Nucleus accumbens (tissue), 56 donors: ENCODE measurements at places on chromosomes 1 and 21.

GRCh38 chr1:188514917-188515316, 1686.2 kb downstream of the PLA2G4A start:
- DNase-seq: no peak

DNA sequence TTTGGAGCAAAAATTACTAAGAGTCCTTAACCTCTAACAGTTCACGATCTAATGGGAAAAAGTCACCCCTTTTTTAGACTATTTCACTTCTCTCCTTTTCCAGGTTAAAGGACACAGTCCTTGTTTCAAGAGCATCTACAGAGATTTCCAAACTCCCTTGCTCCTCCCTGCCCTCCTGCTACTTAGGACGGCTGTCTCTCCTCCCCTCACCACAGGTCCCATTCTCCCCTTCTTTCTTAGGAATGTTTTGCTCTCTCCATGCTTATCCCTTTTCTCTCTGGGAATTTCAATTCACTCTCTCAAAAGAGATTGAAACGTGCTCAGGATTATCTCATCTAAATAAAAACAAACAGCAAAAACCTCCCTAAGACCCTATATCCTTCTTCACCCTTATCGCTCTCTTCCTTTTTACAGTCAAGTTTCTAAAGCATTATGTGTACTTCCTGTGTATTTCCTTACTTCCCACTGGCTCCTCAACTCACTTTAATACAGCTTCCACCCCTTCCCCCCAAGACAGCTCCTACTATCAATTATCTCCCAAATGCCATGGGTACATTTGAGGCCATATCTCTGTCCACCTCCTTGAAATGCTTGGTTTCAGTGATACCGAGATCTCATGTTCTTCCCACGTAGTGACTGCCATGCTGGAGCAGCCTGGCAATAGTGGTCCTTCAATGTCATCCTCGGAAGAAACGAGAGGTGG, 43.2 kb upstream of the ZNF281 start:
- no peak for DNase-seq

DNA sequence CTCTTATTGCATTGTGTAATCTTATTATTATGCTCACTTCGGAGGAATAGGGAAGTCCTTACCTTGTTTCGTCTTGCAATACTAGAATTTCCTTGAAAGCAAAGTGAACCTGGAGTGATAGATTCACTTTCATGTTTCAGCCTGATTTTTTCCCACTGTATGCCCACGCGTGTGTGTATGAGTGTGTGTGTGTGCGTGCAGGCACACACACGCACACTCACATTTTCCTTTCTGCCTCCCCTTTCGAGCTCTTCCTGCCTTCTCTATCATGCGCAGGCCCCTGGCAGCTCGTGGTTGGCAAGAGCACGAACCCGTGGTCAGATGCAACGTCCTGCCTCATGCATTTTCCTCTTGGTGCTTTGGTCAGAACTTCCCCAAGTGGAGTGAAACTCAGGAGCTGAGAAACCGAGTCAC, at the start of gene GCSAML:
TSS of gene GCSAML (plus strand) at position 366 of the 414 bp plus-strand sequence. CDS start 58 bp downstream, outside the sequence.
- no peak for DNase-seq

DNA sequence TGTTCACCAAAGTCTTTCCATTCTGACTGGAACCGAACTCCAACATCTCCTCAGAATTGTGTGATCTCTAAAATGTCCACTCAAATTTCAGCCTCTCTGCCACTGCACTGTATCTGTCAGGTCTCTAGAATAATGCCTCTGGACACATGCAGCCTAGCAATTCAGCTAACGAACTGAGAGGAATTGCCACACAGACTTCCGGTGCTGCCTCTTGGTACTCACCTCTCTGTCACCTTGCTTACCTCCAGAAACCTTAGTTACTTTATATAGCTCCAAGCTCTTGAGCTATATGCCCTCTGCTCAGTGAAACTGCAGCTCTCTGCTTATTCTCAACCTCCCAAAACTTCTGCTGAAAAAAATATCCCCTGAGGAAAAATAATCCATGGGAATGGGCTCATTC, 2.7 kb upstream of the CHRM3 start:
- DNase-seq: no peak

GRCh38 chr1:213369465-213369864, 318.4 kb downstream of the RPS6KC1 start:
- DNase-seq: no peak

DNA sequence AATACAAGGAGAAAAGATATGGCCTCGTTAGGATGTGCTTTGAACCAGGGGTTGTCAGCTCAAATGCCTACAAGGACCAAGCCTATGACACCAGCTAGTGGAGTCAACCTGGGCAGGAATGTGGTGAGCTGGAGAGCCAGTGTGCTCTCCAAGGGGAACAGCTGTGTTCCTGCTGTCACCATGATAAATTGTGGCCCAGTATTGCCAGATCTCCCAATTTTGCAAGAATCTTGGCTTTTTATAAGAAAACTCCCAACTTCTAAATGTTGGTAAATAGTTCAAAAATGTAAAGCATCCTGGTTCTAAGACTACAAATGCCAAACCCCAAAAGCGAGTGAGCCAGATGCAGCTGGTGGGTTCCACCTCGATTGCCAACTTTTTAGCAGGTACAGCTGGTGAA, 391.1 kb downstream of the PLPP3 start:
- DNase-seq: no peak

DNA sequence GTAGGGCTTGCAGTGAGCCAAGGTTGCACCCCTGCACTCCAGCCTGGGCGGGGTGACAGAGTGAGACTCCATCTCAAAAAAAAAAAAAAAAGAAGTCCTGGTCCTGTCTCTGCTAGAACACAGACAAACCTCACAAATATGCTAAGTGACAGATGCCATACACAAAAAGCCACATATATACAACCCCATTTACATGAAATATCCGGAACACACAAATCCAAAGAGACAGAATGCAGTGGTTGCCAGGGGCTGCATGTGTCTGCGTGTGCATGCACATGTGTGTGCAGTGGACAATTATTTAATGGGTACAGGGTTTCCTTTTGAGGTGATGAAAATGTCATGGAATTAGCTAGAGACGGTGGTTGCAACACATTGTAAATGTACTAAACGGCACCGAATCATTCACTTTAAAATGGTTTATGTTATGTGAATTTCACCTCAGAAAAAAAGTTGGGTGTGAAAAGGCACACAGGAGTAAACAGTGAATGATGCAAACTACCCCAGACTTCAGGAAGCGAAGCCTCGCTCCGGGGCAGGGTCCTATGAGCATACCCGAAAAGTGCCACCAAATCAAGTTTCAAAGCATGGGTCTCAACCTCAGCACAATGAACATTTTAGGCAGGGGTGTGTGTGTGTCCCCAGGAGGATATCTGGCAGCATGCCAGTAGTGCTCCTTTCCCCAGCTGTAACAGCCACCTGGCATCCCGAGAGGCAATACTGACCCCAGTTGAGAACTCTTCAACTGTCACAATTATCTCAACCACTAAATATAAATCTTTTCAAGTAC, 48.3 kb downstream of the GNB1 start:
- DNase-seq: no peak

GRCh38 chr1:161020509-161021164, at the start of gene F11R:
Gene F11R, minus strand, starts transcription at chr1:161021152. Its CDS starts 79 bp downstream, at chr1:161021073.
- DNase-seq: no peak

- no peak for DNase-seq
Observed at GRCh38 chr1:173149887-173150286, 57.2 kb downstream of the TNFSF4 start.

- no peak for DNase-seq
Observed at GRCh38 chr1:221747839-221748238, 6.0 kb upstream of the DUSP10 start.

- DNase-seq: no peak
Observed at GRCh38 chr1:219503604-219504003, 109.3 kb downstream of the ZC3H11B start.

DNA sequence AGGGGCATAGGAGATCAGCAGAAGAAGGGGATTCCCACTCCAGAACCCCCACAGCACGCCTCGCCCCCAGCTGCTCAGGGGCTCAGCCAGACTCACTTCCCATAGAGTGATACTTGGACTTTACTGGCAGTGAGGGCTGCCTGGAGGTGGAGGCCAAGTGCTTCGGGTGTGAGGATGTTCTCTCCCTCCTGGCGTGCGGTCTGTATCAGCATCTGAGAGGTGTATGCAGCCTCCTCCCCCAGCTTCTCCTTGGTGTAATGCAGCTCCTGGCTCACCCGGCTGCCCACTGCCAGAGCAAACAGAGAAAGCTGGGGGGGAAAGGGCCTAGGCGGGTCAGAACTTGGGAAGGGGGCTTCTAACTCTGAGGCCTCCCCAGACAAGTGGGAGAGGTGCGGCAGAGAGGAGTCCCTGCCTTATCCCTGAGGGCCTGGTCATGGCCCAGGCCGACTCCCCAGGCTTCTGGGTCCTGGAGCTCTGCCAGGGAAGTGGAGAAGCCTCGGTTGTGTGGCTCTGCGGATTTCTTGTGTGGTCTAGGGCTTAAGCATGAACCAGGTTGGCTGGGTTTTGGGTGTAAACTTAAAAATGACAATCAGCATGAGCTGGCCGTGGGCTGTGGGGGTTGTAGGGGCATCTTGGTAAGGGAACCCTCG, 10.9 kb downstream of the PTCH2 start:
- no peak for DNase-seq

DNA sequence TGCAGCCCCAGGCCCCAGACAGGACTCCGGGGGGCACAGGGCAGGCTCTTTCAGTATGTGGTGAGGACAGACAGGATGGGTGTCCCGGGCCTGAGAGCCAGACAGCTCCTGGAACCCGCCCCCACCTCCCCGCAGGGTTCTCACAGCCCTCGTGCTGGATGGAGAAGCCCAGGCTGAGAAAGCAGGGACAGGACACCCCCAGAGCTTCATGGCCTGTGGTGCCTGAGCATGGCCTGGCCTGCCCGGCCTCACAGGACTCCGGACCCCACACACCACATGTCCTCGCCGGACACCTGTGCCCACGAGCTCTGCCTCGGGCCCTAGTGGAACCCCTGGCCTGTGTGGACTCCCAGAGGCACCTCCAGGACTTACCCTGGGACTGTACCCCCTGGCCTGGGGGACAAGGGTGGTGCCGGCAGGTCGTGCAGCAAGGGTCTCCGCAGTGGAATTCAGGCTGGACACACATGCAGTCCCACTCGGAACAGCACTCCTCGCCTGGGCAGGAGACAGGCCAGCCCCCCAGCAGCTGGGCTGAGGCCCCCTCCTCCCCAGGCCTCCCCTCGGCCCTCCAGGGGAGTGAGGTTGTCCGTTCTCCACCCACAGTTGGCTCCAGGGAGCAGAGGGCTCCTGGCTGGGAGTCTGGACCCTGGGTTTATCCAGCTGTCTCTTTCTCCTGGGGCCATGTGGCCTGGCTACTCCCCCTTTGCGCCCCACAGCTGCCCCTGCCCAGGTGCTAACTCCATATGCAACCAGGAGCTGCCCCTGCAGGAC, 1.2 kb downstream of the TNFRSF18 start:
- DNase-seq: no peak
